Activated CD8-positive, alpha-beta T cell treated with anti-CD3 and anti-CD28 coated beads for 36 hours (primary cell): ENCODE measurements at places on chromosomes 12 and 14.
A peak's percentile ranks its signal among the peaks of the same experiment; 100 is the strongest.

DNA sequence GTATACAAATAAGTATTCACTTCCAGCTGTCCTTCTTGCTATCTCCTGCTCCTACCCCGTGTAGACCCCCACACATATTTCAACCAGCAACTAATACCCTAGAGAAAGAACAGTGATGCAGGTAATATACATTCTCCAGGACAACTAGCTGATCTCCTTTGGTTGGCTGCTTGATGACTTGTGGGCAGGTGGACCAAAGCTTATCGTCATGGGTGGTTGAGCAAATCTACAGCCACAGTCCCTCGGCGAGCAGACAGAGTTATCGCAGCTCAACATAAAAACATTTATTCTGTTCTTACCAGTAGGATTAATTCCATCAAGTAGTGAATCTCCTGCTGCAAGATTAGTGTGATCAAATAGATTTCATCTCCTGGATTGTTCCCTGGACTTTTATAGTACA, 314.3 kb downstream of the TMEM132D start:
- DNase-seq: no peak

DNA sequence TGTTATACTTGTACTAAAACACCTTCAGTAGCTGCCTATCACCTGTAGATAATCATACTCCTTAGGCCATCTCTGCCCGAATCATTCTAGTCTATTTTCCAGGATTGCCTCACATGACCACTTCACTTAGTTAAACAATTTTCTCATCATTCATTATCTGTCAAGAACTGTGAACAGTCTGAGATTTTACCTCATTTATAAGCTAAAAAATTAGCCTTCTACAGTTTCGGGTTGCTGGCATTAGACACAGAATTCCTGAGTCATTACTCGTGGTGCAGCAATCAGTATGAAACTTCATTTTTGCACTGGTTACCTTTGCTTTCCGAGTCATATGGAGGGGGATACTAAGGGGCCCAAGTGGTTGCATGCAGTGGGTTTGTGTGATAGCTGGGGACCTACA, 57.6 kb upstream of the OTOGL start:
- DNase-seq: no peak

DNA sequence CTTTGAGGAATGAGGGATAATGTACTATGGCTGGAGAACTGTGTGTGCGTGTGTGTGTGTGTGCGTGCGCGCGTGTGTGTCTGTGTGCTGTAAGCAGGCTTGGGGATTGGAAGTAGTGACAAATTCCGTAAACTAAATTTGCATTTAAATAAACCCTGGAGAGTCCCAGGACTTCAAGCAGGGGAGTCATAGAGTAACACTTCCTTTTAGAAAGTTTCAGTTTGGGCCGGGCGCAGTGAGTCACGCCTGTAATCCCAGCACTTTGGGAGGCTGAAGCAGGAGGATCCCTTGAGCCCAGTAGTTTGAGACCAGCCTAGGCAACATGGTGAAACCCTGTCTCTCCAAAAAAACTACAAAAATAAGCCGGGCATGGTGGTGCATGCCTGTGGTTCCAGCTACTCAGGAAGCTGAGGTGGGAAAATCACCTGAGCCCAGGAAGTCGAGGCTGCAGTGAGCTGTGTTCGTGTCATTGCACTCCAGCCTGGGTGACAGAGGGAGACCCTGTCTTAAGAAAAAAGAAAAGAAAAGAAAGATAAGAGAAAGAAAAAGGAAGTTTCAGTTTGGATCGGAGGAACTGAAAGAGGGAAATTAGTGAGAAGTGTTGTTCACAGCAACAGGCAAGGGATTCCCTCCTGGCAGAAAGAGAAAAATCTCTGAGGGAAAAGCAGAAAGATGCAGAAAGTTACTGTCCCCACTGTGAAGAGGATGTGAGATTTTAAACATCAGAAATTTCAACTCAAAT, 222.7 kb upstream of the SOX5 start:
- no peak for DNase-seq

- DNase-seq: no peak
Measured at GRCh38 chr14:102511538-102511937, 2.0 kb upstream of the ANKRD9 start.

GRCh38 chr14:20686386-20687143, 2.0 kb upstream of the ANG start:
- no peak for DNase-seq

DNA sequence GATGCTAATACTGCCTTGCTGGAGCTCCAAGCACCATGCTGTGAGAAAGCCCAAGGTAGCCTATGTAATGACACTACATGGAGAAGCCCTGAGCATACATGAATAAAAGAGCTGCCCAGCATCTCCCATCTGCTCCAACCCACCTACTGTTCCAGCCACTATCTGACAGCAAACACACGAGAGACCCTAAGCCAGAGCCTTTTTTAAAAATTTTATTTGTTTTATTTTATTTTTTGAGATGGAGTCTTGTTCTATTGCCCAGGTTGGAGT, 95.2 kb upstream of the PRICKLE1 start:
- no peak for DNase-seq

GRCh38 chr12:83158613-83159207, 472.0 kb downstream of the TMTC2 start:
- no peak for DNase-seq

- DNase-seq: no peak
Measured at GRCh38 chr14:88818018-88818417, 6.4 kb upstream of the TTC8 start.

DNA sequence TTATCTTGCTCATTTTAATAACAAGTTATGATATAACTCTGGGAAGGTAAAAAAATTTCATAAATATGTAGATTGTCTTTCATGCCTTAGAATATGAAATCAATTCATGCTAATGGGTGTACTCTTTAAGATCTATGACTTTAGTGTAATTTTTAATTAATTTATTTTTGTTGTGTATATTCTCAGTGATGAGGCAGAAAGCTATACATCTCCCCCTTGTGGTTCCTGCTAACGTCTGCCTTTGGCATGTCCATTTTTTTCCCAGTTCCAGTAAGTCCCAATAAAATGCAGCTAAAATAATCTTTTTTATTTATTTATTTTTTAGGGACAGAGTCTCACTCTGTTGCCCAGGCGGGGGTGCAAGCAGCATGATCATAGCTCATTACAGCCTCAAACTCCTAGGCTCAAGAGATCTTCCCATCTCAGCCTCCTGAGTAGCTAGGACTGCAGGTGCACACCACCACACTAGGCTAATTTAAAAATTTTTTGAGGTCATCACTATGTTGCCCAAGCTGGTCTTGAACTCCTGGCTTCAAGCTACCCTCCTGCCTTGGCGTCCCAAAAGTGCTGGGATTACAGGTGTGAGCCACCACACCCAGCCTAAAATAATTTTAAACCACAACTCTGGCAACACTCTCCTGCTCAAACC, 3.3 kb upstream of the CHURC1 start:
- no peak for DNase-seq

- DNase-seq: peak; percentile 32
Measured at GRCh38 chr14:106200541-106201315, 674.3 kb downstream of the TMEM121 start.

DNA sequence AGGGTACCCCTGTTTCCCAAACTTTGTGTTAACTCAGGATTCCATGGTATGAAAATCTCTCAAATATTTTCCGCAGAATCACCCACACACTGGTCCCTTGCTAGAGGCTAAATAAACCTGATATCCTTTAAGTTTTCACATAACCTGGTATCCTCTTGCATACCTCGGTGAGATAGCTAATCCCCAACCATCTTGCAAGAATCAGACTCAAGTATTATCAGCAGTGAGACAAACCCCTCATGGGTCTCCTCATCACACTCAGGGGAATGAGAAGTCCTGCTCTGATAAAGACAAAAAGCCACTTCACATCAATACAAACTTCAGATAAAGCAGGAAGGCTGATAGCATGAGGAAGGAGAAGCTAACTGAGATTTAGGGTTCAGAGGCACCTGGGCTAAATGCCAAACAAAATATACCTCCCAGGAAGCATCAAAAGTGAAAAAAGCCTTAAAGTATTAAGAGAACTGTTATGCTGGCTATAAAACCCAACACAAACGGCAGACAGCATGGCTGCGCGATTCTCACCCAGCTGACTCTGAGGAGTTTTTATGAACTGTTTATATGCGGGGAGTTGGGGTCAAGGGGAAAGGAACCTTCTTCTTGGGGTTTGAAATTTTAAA, 96.5 kb downstream of the FOXN3 start:
- DNase-seq: no peak

DNA sequence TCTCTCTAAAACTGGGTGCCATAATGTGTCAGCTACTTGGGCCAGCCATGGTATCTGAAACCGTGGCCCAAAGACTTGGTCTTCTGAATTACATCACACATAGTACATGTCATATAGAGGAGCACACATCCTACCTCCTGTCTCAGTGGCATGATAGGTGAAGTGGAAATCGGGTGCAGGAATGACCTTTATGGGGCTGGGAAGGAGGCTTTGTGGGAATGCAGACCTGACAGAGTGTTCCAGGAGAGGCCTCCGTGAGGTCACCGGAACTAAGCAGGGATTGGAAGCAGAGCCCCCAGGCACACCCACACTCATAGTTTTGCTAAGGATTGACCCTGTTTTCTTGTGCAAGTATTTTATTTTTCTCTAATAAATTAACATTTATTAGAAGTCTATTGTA, 82.6 kb downstream of the NTF3 start:
- no peak for DNase-seq

- DNase-seq: no peak
Measured at GRCh38 chr14:65423982-65424381, 11.5 kb downstream of the FUT8 start.

- peak; percentile 14 for DNase-seq
Measured at GRCh38 chr14:49497725-49498348, 88.3 kb downstream of the RPS29 start.

DNA sequence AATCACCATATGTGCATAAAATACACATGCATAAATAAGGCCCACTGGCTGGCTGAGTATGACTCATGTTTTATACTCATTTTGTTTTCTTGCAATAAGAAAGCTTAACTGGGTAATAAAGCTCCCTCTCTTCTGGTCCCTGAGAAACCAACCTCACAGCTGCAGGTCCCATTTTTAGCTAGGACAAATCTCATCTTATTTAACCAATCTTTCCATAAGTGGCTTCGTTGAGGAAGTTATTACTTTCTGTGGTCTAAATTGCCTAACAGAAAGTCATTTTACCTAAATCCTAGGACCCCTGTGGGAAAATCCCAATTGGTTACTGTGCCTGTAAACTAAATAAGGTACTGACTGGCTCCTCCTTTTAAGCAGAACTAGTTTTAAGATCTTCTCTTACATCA, 232.8 kb upstream of the FBXO33 start:
- no peak for DNase-seq

- no peak for DNase-seq
Measured at GRCh38 chr14:49954171-49954631, 61.3 kb downstream of the ARF6 start.

- peak; percentile 51 for DNase-seq
Measured at GRCh38 chr12:122880668-122881067, 15.3 kb downstream of the VPS37B start.

DNA sequence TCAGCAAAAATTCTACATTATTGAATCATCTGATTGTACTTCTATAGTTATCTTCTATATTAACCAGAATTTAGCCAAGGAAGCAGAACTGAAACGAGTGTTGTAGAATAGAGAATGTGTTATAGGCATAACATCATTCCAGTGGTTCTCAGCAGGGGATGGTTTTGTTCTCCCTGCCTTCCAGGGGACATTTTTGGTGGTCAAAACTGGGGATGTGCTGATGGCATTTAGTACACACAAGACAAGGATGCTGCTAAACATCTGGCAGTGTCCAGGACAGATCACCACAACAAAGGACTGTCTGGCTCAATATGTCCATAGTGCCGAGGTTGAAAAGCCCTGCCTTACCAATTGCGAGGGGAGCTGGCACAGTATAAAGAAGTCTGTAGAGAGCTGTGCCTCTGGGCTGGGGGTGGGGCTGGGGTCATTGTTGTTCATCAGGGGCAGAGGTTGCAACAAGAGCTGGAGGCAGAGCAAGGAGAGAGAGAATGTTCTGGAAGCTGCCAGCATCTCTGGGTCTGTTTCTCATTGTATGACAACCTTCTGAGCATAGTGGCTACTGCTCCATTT, 1472.8 kb downstream of the AACS start:
- no peak for DNase-seq
